ENCODE measurements at places on chromosomes 2 and 18.
A peak's percentile ranks its signal among the peaks of the same experiment; 100 is the strongest.

DNA sequence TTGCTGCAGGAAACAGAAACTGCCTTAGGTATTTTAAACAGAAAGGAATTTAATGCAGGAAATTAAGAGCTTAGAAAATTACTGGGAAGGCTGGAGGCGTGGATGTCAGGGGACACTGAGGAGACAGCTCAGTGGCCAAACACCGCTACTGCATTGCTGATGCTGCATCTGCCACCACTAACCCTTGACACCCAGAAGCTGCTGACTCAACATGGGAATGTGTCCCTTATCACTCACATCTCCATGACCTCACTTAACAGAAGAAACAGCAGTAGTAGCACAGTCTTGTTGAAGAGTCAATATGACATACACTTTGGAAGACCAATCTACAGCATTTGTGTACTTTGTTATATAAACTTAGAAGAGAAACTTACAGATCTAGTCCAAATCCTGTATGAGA lies 906.1 kb downstream of the SLC4A3 start:
- no peak for DNase-seq

DNA sequence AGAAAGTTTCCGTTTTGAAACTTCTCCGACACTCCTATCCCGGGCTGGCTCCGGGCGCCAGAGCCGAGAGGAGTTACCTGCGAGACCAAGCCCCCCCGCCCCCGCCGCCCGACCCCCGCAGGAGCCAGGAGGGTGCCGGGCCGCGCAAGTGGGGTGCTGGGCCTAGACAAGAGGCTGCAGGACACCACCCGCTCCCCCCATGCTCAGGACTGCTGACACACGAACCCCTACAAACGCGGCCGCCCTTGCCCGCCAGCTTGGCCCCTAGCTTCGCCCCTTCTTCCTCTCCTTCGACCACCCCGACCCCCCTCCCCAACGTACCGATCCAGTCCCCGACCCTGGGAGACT lies 497 bp downstream of the PLA2R1 start:
- no peak for DNase-seq

GRCh38 chr2:174337337-174338146 lies 2.8 kb downstream of the SP9 start:
- DNase-seq, result peak; percentile 39

DNA sequence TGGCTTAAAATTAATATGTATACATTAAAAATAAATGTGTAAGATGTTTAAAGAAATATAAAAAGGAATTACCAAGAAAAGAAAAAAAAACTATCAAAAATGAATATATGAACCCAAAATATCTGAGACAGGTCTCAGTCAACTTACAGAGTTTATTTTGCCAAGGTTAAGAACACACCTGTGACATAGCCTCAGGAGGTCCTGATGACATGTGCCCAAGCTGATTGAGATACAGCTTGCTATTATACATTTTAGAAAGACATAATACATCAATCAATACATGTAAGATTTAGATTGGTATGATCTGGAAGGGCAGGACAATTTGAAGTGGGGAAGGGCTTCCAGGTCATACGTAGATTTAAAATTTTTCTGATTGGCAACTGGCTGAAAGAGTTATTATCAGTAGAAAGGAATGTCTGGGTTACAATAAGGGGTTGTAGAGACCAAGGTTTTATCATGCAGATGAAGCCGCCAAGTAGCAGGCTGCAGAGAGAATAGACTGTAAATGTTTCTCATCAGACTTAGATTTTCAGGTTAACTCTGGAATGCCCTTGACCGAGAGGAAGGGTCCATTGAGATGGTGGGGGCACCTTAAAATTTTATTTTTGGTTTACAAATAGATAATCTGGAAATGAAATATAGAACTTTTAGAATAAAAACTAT lies 74.7 kb downstream of the EXOC6B start:
- no peak for DNase-seq

- DNase-seq, result no peak
These were observed 319 bp upstream of the EN1 start for GRCh38 chr2:118847762-118848172.

GRCh38 chr2:105627534-105627933 lies 117.2 kb upstream of the NCK2 start:
- DNase-seq, result no peak

DNA sequence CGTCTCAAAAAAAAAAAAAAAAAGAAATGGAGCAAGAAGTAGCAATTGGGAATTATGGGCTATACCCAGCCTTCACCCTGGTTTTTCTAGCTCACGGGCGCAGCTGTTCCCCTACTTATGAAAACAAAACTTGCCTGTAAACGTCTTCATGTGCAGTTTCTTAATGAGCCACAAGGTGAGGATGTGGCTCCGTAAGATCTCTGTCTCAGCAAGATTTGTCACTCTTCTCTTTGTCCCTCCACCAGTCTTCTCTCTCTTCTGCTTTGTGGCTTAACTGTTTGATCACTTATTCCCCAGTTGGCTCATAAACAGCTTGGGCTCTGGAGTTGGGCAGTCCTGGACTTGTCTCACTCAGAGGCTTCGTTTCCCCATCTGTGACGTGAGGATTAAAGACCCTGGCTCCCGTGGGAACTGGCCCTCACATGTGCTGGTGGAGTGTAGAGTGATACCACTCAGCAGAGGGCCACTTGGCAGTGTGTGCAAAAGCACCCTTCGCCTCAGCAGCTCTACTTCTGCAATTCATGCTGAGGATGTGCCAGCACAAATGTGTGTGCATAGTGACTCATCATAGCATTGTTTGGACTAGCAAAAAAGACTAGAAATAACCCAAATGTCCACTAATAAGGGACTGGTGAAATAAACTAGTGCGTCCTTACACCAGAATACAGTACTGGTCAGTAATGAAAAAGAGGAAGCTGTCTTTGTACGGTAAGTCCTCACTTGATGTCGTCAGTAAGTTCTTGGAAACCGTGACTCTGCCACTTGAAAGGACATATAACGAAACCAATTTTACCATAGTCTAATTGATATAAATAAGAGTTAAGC lies 8.7 kb downstream of the CEP68 start:
- DNase-seq, result peak; percentile 71

GRCh38 chr18:61893309-61893970 lies 633 bp upstream of the RNF152 start:
- DNase-seq, result peak; percentile 4

GRCh38 chr18:4854671-4855070 lies 342.4 kb downstream of the AKAIN1 start:
- DNase-seq, result no peak

Measured in CD4-positive, alpha-beta T cell treated with Interleukin-21 for 1 hour (primary cell).